CD4-positive, alpha-beta T cell treated with Interleukin-4 for 1 hour (primary cell): ENCODE measurements at places on chromosomes 3 and 15.

DNA sequence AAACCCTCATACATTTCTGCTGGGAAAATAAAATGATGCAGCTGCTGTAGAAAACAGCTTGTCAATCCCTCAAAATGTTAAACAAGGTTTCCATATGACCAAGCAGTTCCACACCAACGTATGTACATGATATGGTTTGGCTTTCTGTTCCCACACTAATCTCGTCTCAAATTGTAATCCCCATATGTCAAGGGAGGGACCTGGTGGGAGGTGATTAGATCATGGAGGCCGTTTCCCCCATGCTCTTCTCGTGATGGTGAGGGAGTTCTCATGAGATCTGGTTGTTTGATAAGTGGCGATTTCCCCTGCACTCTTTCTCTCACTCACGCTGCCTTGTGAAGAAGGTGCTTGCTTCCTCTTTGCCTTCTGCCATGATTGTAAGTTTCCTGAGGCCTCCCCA lies 100.6 kb upstream of the SLC24A5 start:
- DNase-seq, result no peak

DNA sequence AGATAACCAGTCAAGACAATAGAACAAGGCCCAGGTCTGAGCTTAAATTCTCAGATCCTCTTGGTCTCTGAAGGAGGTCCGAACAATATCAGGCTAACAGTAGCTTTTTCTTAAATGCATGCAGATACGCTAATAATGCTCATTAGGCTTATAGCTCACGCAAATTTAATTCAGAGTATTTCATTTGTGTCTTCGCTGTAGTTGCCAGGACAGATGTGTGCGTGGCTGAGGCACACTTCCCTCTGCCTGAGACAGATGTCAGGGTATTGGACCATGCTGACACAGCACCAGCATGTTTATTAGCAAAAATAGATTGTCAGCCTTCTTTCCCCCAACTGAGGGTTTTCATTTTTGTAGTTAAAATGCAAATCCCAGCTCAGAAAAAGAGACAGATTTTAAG lies 102.9 kb upstream of the BFSP2 start:
- DNase-seq, result no peak

DNA sequence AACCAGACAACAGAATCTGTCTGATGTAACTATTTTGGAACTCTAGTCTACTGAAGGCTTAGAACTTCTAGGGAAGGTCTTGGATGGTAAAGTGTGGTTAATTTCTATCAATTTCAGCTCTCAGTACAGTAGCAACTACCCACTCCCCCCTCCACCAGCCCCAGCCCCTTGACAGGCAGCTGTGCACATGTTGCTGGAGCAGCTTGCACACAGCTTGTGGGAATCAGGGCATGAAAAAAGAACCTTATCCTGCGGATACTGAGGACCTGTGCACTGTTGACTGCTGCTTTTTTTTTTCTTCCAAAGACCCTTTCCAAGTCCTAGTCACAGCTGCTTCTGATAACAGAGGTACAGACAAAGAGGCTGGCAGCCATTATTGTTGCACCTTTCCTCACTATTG lies 81.5 kb upstream of the UBP1 start:
- no peak for DNase-seq

GRCh38 chr3:8345398-8345797 lies 156.2 kb upstream of the LMCD1 start:
- DNase-seq, result no peak

DNA sequence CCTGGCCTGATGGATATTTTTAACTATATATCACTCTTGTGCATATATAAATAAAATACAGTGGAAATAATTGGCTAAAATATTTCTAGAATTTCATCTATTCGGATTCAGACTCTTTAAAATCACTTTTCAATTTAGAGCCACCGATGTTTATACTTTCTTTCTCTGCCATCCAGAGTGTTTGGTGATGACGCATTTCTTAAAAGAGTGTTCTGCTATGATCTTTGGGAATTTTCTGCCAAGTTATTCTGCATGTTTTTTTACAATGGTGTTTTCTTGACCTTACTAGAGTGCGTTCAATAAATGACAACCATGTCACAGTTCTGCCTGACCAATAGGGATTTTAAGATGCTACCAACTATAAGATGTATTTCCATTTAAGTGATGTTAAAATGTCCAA lies 30.2 kb downstream of the PPP2R3A start:
- DNase-seq, result no peak

DNA sequence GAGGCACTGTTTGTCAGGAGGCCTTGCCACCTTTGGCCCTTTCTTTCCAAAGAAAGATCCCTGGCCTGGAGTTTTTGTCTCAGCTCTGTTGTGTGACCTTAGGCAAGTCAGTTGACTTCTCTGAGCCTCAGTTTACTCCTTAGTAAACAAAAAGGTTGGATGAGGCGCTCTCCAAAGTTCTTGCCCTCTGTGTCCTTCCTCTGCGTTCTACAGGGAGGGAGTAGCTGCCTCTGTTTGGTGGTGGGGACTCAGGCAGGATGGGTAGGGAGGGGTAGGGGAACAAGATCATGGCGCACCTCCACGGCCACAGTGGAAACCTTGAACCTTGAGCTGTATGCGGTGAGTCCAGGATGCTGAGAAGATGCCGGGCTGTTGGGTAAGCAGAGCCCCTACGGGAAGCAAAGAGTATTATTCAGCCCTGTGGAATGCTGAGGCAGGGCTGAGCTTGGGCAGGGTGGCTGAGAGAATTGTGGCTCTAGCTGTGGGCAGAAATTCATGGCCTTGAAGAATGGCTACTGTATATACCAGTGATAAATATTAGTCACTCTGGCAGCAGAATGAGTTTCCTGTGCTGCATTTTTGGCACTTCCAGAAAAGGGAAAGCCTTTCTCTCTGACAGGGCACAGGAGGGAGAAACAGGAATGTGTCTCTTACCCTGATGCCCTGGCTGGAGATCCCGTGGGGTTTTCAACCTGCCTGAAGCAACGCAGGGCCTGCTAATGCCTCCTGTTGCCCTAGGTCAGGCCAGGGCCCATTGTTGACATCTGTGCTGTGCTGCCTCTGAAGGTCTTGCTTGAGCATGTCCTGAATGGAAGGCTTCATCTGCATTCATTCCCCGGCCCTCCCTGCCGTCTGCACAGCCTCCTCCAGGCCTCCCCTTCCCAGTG lies 39.9 kb downstream of the SMAD3 start:
- DNase-seq, result no peak

DNA sequence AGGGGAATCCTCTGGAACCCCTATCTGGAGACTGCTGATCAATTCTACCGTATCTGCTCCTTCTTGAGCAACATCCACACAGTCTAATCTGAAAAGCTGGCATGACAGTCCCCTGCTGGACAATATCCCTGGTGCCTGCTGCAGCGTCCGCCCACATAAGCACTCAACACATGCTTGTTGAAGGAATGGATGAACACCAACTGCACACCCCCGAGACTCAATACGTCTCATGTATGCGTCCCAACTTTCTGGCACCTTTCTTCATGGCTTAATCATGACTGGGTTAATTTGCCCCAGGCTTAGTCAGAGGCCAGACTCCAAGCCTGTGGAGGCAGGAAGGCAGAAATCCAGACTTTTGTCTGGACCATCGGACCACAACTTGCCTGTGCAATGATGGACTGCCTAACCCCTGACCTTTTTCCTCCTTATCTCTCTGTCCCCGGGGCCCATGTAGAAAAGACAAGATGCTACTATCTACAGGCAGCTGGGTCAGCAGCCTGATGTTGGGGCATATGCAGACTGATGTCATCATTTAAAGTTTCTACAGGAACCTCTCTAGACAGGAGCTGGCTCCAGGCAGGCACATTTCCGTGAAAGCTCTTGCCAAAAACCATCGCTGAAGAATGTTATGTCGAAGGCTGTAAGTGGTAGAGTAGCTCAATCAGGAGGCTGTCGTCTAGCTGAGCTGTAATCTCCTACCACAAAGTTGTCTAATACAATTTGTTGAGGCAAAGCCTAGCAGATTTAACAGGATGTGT lies 114.1 kb upstream of the TPM1 start:
- DNase-seq, result no peak

GRCh38 chr3:57545636-57546268 lies 1.6 kb upstream of the DNAH12 start:
- DNase-seq, result no peak

GRCh38 chr15:86837294-86838061 lies 757.8 kb downstream of the AGBL1 start:
- DNase-seq, result no peak

DNA sequence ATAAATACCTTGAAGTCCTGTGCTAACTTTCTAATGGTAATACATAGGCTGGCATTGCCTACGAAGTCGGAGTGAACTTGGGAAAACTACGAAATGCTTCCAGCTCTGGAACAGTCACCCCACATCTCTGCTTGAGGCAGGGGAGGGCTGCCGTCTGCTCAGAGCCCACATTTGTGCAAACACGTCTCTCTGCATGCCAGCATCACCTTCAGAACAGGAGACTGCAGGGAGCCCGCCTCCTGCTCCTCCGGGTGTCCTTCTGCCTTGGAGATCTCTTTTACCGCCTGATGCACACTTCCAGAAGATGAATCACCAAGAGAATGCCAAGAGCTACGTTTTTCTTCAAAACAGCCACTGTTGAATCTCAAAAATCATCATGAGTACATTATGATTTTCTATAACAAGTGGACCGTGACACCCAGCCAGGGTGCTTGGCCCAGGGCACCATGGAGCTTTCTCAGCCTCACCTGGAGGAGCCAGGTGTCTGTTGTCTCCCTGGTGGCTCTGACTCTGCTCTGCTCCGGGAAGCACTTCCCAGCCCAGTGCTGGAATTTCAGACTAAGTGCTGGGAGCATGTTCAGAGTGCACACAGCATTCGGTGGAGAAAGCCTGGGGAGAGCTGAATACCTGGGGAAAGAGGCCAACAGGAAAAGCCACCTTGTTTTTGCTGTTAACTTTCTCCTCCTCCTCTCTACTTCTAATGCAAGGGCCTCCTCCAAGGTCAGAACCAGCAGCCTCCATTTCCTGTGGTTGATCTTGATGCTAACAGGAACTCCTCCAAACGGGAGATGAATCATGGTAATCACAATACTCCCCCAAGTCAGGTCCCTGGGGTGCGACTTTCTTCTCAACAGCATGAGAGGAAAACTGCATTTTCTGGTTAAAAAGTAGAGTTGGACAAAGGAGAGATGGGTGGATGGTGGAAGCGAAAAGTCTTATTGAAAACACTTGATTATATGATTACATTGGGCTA lies 467.7 kb downstream of the GABRG3 start:
- no peak for DNase-seq

- no peak for DNase-seq
These were observed 3.7 kb downstream of the MKRN2OS start for GRCh38 chr3:12541625-12542024.

- no peak for DNase-seq
These were observed 33.7 kb downstream of the TLE3 start for GRCh38 chr15:70063980-70064379.

GRCh38 chr3:171387062-171387461 lies 73.1 kb downstream of the TNIK start:
- no peak for DNase-seq

- no peak for DNase-seq
These were observed 196.4 kb upstream of the NANOGP8 start for GRCh38 chr15:35281515-35281914.

DNA sequence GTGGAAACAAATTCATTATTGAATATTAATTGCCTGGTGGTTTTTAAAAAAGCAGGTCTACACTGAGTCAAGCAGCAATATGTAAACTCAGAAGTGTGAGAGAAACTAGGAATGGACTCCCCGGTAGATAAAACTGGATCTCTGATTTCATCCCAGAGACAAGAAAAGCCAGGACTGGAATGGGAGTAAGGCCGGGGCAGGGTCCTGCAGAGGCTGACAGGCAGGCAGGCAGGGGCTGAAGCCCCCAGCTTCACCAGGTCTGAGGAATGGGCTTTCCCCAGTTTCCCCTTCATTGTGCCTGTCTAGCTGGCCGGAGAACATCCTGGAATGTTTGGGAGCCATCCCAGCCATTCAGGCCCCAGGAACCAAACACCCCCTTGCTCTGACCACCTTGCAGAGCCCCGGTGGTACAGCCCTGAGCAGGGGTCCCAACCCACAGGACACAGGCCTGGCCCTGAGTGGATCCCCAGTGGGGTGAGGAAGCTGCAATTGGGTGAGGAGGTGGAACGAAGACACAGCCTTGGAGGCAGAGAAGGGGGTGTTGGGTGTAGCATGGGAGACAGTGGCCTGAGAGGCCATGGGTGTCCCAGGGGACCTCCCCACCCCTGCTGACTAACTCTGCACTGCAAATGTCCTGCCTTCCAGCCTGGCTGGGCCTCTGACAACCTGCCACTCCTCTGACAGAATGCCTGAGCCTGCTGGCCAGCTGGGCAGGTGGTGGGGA lies 31.7 kb upstream of the XYLB start:
- no peak for DNase-seq

- DNase-seq, result no peak
These were observed 61.3 kb downstream of the SMAD3 start for GRCh38 chr15:67126551-67127330.

- DNase-seq, result no peak
These were observed 7.5 kb downstream of the ZNF710 start for GRCh38 chr15:90008607-90009006.

DNA sequence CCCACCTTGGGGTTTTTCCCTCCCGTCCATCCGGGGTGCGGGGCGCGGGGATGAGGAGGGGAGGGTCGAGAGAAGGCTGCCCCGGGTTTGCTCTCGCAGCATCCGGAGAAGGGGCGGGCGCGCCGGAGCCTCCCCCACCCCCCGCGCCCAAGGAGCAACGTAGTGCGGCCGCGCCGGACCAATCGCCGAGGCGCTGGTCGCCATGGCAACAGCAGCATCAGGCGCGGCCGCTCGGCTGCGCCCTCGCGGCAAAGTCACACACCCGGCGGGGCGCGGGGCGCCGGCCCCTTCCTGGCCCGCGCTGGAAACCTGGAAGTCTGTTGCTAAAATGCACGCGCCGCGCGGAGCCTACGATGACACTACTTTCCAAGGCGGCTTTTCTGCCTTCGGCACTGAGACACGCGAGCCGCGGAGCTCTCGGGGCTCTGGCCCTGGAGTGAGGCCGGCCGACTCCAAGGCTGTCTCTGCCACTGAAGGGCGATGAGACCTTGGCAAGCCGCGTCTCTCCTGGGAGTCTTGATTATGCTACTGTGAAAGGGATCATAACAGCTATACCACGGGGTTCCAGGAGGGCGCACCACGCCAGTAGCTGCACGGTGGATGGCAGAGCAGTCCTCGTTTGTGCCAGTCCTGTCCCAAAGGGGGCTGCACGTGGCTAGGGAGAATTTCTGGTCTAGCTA lies at the start of gene IQSEC1:
IQSEC1 (minus strand) TSS at position 104 of the 680 bp plus-strand sequence. CDS start 415 bp downstream, outside the sequence.
- peak; percentile 79 for DNase-seq

- no peak for DNase-seq
These were observed 74.3 kb upstream of the VGLL4 start for GRCh38 chr3:11717768-11718636.

DNA sequence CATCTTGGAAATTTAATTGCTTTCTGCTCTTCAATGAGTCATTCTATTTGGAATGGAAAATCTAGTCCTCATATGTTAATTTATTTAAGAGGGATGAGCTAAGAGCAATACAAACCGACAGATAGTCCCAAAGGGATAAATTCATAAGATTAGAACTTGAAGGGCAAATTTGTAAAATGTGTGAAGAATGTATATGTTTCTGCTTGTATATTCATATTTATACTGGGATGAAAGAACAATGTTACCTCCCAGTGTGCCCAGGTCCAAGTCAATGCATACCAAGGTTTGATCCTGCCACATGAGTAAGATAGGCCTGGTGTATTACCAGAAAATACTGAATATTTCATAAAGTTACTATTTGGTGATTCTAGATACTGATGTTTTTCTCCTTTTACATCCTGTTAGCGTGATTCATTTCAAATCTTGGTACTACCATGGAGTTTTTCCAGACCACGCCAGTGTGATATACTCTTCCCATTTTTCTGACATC lies 255.6 kb upstream of the SEMA6D start:
- DNase-seq, result no peak
